Activated CD8-positive, alpha-beta memory T cell treated with anti-CD3 and anti-CD28 coated beads for 48 hours (primary cell): ENCODE measurements at places on chromosomes 7 and 10.

DNA sequence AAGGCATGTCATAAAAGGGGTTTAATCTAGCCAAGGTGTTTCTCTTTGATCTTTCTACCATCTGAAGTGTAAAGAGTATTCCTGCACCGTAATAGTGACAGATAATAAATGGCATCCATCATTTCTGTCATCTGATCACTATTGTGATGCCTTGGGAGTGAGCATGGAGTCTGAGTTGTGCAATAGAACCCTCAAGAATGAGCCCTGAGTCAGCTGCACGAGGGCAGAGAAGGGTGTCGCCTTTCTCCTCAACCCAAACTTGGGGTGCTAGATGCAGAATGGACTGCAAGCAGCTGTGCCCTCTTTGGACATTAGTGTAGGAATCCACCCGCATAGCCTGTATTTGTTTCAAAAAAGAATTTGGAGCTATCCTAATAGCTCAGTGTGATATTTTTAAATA, 115.2 kb downstream of the ZNF37A start:
- DNase-seq: no peak

GRCh38 chr7:46468753-46469356, 547.8 kb upstream of the IGFBP3 start:
- no peak for DNase-seq

DNA sequence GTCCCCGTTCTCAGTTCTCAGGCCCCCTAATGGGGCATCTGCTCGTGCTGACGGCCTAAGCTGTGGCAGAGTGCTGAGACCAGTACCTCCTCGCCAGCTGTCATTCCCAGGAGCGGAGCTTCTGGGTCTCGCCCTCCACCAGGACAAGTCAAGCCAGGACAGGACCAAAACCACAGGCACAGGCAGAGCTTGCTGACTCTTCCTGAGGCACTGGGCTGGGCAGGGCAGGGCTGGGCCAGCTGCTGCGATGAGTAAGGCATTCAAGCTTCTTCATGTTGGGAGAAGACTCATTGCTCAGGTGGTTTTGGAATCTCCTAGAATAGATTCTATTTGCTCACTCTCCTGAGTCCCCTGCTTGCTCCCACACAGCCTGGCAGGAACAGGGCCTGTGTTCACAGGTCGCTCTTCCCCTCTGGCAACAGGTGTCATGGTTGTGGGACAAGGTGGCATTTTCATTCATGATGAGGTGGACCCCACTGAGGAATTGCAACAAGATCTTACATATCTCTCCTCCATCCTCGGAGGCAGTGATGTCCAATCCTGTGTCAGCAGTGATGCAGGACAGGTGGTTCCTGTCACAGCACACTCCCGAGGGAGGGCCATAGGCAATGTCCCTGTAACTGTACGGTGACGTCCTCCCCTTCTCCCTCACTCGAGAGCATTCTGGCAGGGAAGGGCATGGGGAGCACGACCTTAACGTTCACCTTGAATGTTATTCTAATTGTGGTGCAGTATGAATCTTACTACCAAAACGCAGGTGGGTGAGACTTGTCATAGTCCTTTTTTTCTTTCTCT, 17.0 kb upstream of the SH3PXD2A start:
- DNase-seq: no peak

- no peak for DNase-seq
These were observed 55.2 kb upstream of the RAB18 start for GRCh38 chr10:27448921-27449320.

GRCh38 chr7:26182706-26183105, 17.8 kb downstream of the HNRNPA2B1 start:
- no peak for DNase-seq

DNA sequence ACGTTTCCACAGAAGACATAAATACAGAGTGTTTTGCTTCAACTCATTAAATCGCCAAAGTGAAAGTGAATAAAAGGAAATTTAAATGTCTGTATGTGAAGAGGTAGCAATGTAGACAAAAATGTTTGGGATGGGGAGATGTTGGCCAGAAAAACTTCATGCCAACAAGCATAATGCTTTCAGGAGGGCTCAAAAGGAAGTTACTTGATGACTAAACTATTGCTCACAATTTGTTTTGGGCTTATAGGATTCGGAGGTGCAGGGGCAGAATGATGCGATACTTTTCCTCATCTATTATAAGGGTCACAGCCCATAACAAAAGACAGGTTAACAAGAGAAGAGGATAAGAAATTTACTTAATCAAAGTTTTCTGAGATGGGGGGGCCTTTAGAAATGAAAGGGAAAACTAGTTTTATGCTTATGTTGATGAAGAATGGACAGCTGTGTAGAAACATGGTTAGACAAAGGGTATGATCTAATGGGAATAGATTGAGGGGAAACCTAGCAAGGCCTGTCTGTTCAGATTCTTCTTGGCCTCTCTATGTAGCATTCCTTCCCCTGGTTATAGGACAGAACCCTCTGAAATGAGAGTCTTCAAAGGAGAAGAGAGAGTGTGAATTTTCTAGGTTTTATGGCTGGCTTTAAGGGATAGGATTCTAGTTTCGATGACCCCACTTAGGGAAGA, 898.6 kb downstream of the LRMDA start:
- DNase-seq: no peak

DNA sequence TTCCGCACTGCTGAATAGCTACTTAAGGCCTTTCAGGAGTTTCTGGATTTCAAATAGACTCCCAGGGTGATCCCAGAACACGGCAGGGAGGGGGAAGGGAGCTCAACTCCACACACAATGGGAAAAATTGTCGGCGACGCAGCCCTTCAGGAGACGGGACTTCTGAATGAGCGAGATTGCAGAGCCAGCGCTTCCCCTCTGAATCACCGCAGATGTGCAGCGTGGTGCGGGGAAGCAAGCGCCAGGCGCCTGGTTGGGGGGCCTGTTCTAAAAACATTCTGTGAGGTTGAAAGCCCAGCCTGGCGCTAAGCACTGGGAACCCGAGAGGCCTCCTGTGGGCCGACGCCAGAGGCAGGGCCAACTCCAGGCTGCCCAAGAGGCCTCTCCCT, 163.3 kb downstream of the MAD1L1 start:
- no peak for DNase-seq

GRCh38 chr10:17644485-17644943, 563 bp downstream of the STAM start:
- DNase-seq: no peak

GRCh38 chr10:130045091-130045652, 65.5 kb downstream of the C10orf143 start:
- DNase-seq: no peak

DNA sequence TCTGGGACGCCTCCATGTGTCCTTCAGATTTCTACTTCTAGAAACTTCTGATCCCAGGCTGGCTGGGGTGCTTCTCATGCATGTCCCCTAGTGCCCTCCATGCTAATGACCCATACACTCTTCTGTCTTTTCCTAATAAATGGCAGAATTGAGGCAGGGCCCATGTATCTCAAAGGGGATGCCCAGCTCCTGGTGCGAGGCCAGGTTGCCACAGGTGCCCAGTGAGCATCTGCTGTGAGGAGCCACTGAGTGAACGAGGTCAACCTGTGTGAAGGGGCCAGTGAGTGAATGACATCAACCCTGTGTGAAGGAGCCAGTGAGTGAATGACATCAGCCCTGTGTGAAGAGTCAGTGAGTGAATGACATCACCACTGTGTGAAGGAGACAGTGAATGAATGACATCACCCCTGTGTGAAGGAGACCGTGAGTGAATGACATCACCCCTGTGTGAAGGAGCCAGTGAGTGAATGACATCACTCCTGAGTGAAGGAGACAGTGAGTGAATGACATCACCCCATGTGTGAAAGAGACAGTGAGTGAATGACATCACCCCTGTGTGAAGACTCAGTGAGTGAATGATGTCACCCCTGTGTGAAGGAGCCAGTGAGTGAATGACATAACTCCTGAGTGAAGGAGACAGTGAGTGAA, 478.9 kb downstream of the PTPRN2 start:
- DNase-seq: no peak

DNA sequence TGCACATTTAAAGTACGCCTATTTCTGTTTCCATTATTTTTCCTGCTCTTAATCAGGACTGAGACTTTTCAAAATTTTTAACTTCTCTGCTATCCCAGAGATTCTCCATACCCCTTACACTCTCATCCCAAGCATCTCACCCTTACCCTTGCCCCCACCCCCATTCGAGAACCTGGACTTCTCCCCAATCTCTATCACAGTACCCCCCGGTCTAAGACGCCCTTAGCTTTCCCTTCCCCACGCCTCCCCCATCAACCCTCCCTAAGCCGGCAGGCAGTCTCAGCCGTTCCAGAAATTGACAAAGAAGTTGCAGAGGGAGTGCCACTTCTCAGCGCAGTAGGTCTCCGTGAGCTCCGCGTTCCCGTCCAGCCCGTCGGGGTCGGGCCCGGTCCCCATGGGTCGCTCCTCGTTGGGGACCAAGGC, 1.4 kb downstream of the FGFBP3 start:
- DNase-seq: no peak

GRCh38 chr10:16314259-16314658, 122.6 kb upstream of the PTER start:
- DNase-seq: no peak

- no peak for DNase-seq
These were observed 423.5 kb downstream of the ANKRD7 start for GRCh38 chr7:118648002-118648401.

DNA sequence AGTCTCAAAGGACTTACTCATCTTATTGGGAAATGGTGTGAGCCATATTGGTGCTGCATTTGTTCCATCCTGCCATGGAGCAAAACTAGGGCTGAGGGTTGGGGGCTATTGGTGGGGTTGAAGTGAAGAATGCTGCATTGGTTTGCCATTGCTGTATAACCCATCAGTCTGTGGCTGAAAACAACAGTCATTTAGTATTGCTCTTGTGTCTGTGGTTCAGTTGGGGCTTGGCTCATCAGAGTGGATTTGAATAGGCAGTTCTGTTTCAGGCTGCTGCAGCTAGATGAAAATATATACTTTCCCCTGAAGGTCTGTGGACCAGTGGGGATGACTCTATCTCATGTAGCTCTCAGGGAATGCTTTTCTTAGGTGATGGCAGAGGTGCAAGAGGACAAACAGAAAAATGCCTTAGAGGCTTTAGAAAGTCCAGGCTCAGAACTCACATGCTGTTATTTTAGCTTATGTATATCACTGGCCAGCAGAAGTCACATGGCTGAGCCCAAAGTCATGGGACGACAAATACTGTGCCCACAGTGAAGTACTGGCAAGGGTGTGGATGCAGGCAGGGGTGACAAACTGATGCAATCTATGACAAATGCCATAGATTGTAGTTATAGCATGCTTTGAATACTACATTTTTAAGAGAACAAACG, 15.2 kb upstream of the EXOC6 start:
- no peak for DNase-seq

GRCh38 chr7:80151274-80151665, 16.6 kb downstream of the GNAI1 start:
- DNase-seq: no peak

DNA sequence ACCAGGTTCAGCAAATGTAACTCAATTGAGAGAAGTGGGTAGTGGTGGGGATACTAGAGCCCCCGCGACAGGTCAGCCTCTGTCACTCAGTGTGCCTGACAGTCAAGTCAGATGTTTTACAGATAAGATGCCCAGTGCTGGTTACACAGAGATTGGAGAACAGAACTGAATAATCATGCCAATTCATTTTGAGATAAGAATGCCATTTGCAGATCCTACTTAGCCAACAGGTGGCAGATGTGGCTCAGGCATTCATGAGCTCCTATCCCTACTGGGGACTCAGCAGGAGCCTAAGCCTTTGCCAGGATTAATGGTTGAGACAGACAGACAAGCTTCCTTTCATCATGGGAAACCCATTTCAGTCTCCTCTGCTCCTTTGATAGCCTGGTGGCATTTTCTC, 137.8 kb downstream of the MAPK8 start:
- no peak for DNase-seq

DNA sequence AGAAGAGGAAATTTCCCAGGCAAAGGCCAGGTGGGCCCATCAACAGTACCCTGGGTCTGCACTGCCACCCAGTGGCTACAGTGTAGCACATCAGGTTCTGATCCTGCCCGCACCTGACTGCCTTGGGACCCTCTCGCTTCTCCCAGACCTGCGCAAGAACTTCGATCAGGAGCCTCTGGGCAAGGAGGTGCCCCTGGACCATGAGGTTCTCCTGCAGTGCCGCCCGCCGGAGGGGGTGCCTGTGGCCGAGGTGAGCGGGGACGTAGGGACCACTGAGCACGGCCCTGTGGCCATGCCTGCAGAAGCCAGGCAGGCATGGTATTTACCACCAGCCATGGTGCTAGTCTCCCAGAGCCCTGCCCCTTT, 33.9 kb upstream of the SLC29A3 start:
- DNase-seq: no peak

- DNase-seq: no peak
These were observed 465 bp upstream of the NPY start for GRCh38 chr7:24283554-24283896.

- no peak for DNase-seq
These were observed 591.9 kb upstream of the MGMT start for GRCh38 chr10:128875030-128875744.
